Activated naive CD4-positive, alpha-beta T cell treated with anti-CD3 and anti-CD28 coated beads for 36 hours (primary cell): ENCODE measurements at places on chromosomes 13 and 19.
A peak's percentile ranks its signal among the peaks of the same experiment; 100 is the strongest.

- no peak for DNase-seq
Observed at GRCh38 chr19:11031421-11032070, 57.7 kb upstream of the LDLR start.

DNA sequence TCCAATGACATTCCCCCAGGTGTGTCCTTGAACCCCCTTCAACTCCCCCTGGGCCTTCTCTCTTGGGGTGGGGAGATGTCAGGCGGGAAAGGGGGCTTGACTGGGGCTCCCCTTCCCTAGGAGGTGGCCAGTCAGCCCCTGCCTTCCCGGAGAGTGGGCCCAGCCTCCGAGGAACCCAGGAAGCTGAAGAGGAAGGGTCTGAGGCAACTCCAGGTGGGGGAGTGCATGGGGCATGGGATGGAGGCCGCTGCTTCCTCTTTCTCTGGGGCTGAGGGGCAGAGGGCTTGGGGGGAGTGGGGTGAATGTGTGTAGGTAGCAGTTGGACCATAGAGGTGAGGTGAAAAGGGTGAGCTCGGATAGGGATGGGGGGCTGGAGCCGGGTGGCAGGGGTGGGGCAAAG, 2.7 kb upstream of the INAFM1 start:
- DNase-seq = no peak

DNA sequence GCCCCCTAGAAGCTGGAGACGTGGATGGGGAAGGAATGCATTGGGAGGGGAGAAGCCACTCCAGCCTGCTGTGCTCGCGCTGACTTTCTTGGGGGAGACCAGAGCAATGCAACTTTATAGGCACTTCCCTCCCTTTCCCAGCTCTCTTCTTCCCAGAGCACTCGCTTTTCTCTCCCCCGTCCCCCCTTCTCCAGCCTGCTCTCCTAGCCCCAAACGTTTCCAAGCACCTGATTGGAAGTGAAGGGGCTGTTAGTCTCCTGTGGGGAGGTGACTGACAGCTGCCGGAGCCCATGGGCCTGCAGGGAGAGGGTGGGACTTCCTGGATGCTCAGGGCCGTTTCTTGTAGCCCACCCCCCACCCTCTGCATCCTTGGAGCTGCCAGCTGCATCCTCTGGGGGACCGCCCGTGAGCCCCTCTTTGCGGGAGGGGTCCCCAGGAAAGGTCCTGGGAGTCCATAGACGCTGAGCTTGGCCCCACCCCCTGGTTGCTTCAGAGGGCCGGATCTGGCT, 2.5 kb downstream of the HDGFL2 start:
- DNase-seq = peak; percentile 46

DNA sequence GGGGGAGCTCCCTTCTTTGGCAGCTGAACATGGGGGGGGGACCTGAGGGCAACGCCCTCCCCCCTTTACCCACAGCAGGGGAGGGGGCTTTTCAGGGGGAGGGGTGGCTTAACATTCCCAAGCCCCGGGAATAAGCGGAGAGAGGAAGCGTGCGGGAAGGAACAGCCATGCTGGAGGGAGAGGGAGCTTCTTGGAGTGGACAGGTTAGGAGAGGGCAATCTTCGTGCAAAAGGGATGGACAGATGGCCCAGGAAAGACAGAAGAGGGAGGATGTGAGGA, 10.8 kb downstream of the C19orf81 start:
- DNase-seq = no peak

- peak; percentile 57 for DNase-seq
Observed at GRCh38 chr13:43061496-43062280, 38.3 kb downstream of the DNAJC15 start.

DNA sequence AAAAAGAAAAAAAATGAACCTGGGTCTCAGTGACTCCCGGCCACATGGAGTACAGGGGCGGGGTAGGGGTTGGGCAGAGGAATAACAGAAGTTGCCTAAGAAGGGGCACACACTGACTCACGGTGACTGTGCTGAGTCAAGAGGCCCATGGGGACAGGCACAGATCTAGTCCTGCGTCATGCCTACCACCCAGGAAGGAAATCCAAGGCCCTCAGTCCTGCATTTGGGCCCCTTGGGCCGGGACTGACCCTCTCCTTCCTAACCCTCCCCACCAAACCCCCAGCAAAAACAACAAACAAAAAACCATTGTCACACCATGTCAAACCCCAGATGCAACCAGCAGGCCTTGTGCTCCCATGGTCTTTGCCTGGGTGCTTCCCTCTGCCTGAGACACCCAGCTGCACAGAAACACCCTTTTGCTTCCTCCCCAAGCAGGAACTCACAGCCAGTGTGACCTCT, 9.6 kb upstream of the NOTCH3 start:
- no peak for DNase-seq

DNA sequence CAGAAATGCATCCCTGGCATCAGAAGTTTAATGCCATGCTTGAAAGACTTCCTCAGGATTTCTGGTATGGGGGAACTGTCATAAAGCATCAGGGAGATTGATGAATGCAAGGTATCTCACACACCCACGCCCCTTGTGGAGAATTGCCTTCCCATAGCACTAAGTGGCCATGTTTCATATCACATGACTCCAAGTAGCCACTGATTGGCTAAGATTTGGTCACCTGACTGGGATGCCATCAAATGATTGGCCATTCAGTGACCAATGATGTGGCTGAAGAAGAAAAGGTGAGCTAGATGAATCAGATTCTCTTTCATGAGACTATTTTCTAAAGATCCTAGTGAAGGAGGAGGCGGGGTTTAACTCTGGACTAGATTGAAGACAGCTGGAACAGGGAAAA, 7.3 kb downstream of the KLK8 start:
- DNase-seq = no peak

DNA sequence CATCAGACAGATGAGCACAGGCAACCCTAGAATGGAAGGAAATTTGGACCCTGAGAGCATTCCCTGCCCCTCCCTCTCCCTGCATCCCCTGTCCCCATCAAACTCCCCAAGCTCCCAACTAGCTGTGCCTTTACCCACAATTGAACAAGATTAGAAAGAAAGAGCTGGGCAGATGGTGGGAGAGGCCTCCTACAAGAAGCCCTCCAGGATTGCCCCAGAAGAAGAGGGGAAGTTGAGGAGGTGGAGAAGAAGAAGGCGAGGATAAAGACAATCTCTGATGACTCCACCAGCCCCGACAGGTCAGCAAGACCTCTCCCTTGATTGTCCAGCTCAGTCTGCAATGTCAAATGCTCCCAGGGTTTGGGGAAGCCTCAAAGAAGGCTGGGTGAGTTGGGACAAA, 11.9 kb downstream of the UNC13A start:
- DNase-seq = no peak

DNA sequence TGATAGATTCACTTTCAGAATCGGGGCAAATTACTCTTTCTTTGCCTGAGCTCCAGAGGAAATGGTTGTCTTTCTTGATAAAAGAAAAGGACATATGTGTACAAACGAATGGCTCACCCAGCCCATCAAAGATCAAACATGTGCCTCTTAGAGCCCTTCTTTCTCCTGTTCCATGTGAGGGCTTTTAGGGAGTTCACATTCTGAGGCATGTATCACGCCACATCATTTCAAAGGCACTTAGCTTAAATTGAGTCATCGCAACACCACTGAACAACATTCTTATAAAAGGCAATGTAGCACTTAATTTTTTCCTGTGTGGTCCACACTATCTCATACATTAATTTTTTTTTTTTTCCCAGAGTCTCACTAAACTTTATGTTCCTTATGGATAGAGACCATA, 521.0 kb downstream of the SUCLA2 start:
- DNase-seq = no peak

DNA sequence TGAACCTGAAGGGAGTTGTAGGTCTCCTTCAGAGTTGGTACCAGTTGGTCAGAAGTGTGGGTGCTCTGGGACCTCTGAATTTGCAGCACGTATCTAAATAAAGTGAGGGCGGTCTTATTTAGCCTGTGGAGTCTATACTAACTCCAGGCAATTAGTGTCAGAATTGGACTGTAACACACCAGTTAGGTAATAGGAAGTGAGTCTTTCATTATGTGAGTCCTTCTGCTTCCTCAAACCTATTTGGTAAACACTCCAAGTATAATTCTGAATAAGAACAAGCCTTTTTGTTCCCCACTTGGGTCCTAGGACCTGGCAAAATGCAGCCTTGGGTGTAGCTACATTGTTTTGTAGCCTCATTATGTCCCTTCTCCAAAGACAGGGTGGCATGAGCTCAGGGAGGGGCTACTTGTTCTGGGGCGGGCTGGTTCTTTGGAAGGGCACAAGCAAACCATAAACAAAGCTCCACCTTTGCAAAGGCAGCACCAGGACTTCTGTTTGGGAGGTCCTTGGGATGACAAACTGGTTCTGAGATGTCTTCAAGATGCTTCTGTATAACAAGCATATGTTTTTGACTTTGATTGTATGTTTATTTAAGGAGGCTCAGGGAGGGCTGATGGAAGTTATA, 418.0 kb downstream of the ZNF536 start:
- DNase-seq = no peak

- DNase-seq = no peak
Observed at GRCh38 chr13:51881296-51881695, 19.5 kb downstream of the CCDC70 start.

DNA sequence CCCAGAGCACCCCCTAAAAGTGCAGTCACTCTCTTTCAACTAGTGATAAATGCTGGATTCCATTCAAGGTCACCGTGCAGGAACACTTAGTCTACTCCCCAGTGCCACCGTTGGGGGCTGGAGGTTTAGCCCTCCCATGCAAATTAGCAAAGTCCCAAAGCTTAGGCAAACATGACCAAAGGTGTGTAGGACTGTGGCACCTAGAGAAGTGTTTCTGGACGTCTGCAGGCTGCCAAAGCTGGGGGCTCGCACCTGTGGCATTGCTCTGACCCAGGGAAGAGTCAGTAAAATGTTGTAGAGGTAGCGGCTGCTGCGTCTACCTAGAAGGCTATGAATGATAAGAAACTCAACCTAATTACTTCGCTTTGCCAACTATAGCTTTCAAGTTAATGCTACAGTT, 13.9 kb downstream of the COL4A1 start:
- no peak for DNase-seq

DNA sequence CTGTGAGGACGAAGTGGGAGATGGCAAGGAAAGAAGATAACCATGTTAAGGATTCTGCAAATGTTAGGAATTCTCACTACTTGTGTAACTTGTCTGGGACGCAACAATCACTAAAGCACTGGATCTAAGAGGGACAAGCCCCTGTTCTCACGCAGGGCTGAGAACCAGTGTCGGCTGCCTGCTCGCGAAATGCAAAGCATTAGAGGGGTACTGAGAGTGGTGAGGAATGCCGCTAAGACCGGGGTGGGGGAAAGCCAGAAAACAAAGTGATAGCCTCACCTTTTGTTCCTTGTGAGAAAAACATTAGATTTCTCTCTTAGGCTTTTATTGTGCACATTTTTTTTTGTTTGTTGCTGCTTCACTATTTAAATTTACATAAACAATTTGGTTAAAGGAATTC, 241.9 kb downstream of the ABCC4 start:
- DNase-seq = no peak

- DNase-seq = peak; percentile 8
Observed at GRCh38 chr13:110274687-110275086, 32.3 kb downstream of the COL4A1 start.

DNA sequence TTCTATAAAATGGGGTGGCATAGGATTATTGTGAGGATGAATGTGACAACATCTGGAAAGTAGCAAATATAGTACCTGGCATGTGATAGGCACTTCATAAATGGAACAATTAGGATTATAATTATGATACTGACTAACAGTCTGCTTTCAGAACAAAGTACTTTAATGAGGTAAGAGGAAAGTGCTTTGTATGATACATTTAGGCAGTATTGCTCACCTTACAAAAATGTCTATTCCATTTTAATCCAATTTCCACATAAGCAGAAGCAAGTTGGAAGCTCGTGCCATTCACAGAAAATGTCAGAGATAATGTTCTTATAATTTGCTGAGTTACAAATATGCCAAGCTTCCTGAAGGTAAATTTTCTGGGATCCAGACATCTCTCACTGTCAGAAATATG, 16.9 kb upstream of the HTR2A start:
- DNase-seq = no peak

GRCh38 chr13:34864671-34865070, 77.4 kb upstream of the NBEA start:
- no peak for DNase-seq

DNA sequence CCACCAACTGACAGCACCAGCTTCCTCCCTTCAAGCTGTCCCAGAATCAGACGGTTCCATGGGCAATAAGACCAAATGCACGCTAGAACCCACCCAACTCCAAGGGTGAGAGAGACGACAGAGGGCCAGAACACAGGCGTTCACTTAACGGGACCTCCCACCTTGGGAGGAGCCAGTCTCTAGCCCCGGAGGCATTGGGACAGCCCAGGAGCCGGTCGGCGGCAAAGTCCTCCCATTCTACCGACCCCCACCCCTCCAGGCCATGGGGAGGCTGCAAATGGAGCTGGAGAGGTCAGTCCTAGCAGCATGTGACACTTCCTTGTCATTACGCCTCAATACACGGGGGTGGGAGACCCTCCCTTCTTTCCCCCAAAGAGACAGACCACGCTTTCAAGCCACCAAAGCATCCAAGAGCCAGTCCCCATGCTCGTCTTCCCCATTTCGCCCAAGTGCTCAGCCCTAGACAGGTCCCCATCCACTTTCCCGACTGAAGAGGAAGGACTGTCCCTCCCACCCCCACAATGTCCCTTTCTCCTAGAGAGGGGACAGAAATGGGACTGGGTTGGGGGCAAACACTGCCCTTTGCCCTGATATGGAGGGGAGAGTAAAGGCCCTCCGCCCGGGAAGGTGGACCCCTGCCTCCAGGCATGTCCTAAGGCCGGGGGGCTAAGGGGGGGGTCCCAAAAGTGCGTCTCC, 964 bp downstream of the KHSRP start:
- peak; percentile 55 for DNase-seq
